ENCODE measurements at places on chromosomes 5 and 9.

GRCh38 chr5:82642313-82642712, 364.2 kb upstream of the RPS23 start:
- no peak for DNase-seq

DNA sequence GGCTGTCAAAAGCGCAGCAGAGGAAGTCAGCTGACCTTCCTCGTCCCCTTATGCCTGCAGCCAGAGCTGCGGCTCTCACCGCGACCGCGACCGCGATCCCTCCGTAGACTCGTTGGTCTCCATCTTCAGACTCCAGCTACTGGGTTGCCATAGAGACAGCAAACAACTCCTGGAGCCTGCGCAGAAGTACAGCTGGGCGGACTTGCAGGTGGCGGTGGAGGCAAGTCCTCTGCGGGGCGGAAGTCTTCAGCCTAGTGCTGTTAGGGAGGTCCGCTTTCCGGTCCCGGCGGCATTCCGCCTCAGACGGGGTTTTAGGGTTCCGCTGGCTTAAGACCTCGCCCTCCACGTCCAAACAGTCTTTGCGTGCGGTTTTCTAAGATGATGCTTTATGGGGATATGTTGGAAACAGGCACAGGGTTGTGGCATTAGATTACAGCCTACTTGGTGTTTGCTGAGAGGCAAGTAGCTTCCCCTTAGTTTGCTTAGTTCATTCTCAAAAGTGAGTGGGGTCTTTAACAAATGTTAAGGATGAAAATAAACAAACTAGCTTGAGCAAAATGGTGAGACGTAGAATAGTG, at the start of gene SPAG8:
SPAG8 (minus strand) TSS at position 238 of the 578 bp plus-strand sequence; CDS start at position 123, 115 bp downstream.
- DNase-seq: peak; percentile 88

DNA sequence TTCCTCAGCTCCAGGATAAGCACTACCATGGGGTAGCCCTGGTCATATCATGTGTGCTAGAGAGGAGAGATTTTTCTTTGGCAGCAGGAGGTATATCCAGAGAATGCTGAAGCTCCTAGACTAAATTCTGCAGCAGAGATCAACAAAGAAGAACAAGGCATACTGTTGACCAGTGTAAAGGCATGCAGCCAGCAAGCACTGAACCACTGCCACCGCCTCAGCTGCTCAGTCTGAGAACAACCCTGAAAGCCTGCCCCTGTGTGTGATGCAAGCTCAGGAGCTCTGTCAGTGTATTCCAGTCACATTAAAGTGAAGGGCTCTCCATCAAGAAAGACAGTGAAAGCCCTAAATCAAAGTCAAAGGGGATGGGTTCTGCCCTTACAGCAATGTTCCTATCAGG, 439.5 kb upstream of the CD180 start:
- DNase-seq: no peak

- no peak for DNase-seq
Observed at GRCh38 chr9:90799271-90799852, 2.3 kb upstream of the SYK start.

GRCh38 chr9:97615439-97616072, 17.6 kb downstream of the TSTD2 start:
- peak; percentile 24 for DNase-seq

DNA sequence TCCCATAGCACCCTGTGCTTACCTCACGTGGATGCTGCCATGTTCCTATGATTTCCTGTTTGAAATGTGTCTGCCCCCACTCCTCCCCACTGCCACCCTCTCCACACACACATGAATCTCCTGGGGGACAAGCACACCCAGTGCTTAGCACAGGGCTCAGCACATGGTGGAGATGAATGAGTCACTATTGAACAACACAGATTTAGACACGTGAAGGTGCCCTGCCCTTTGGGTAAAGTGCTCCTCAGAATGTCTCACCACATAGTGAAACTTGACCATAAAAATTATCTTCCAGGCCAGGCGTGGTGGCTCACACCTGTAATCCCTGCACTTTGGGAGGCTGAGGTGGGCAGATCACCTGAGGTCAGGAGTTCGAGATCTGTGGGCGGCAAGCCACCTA, 98.8 kb upstream of the PCA3 start:
- no peak for DNase-seq

DNA sequence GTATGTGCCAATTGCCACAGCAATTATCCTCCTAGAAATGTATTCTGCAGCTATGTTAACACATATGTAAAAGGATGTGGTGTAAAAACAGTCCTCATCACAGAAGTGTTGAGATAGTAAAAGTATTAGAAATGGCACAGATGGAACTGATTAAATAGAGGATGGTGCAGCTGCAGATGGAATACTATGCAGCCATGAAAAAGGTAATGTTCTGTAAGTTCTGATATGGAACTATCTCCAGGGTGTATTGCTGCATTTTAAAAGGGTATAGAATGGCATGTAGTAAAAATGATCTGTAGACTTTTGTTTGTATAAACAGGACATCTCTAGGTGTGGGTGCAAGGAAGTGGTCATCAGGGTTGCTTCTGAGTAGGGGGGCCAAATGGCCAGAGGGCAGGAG, 63.0 kb upstream of the PHYKPL start:
- DNase-seq: no peak

- DNase-seq: peak; percentile 86
Observed at GRCh38 chr5:74063821-74064220, 437.8 kb downstream of the ARHGEF28 start.

- no peak for DNase-seq
Observed at GRCh38 chr5:30994176-30994575, 199.3 kb upstream of the CDH6 start.

DNA sequence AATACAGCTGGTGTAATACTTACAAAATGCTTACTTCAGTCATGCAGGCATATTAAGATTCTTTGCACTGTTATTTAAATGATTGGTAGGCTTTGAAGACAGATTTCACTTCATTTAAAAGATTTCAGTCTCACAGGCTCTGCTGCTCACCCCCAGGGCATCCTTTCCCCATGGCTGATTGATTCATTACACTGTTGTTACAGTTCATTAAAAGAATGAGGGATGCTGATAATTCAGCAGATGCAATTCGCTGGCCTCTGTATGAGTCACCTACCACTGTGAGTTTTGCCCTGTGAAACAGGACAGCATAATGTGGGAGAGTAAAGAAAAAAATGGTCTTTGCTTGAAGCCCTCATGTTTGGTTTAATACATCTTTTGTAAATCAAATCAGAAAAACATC, 246.9 kb downstream of the CYLC2 start:
- no peak for DNase-seq

DNA sequence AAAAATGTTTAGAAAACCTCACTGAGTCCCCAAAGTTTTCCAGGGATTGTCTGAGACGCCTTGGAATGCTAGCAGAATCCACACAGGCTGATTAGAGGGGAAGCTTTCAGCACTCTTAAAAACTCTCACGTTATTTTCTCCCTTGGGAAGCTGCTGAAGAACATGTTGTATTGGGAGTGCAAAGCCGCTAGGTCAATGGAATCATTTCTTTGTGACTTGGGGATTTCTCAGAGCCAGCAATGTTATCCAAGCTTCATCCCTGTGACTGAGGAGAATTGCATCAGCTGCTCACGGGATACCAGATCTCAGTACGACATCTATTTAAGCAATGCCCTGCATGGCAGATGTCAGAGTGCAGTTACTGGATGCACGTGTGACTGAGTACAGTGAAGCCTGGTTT, 426.4 kb upstream of the MPDZ start:
- peak; percentile 86 for DNase-seq

DNA sequence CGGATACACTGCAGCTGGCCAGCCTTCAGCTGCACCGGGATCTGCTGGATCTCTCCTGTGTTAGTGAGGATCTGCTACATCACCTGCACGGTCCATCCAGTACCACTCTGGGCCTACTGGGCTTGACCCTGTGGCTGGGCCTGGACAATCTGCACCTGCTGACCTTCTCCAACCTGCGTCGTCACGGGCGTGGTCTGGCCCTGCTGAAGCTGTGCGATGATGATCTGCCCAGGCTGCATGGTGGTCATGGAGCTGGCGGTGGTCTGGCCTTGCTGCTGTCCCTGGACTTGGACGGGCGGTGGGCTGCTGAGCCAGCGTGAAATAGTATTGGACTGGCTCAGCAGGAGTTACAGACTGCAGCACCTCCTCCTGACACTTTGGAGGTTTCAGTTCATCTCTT, 137.1 kb upstream of the GAS1 start:
- no peak for DNase-seq

DNA sequence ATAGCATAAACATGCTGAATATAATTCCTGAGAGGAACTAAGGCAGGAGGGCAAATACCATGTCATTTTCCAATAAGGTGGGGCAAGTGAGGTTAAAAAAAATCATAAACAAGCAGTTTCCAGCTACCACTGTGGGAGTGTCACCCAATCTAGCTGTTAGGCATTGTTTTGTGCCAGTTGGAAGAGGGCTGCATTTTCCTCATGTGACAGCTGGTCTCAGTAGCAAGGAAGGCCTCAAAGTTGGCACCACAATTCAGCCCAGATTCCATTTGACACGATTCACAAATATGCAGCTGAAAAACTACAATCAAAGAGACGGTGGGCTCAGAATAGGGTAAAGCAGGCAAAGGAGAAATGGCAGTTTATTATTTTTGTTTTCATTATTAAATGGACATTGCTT, 636.1 kb downstream of the KIF4B start:
- DNase-seq: no peak

GRCh38 chr5:13045897-13046551, 898.5 kb downstream of the DNAH5 start:
- no peak for DNase-seq

DNA sequence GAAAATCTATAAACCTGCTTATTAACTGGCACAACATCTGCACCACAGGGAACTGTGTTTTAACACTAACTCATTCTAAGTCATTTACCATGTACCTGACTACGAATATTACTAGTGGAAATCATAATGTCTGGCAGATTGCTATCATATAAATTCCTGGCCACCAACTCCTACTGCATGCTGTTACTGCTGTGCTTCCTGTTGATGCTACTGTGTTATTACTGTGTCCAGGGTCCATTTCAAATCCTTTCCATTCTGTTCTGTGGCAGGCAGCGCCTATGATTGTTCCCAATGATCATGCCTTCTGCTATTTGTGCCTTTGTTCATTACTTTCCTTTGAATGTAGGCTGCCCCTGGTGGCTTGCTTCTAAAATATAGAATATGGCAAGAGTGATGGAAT, 4.7 kb upstream of the ZNF131 start:
- DNase-seq: no peak

GRCh38 chr9:98009936-98010335, 26.8 kb downstream of the ANP32B start:
- no peak for DNase-seq

DNA sequence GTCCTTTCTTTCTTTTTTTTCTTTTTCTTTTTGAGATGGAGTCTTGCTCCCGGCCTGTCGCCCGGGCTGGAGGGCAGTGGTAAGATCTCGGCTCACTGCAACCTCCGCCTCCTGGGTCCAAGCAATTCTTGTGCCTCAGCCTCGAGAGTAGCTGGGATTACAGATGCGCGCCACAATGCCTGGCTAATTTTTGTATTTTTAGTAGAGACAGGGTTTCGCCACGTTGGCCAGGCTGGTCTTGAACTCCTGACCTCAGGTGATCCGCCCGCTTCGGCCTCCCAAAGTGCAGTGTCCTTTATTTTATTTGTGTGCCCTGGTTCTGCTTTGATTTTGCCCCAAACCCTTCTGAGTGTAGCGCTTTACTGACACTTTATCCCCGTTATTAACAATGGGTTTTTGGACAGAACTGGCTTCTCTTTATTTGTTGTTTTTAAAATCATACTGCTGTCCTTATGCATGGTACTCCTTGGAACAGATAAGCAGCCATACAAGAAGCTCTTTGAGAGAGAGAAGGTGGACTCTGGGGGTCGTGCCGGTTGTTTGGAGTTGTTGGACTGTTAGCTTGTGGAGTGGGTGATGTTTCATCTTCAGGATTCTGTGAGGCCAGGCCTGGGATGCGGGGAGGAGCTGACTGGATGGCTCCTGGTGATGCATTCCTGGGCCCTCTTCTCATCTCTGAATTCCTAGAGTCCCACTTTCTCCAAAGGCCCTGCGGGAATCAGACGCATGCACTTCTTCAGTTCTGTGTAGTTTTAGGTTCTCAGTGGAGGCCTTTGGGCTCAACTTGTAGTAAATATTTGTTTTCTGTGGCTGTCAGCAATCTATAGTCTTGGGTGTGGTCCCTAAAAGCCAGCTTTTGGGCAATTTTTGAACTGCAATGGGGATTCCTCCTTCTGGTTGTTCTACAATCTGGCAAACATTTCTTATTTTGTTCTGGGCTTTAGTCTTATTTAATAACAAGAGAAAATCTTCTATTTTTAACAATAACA, 47.8 kb downstream of the PTTG1 start:
- no peak for DNase-seq

DNA sequence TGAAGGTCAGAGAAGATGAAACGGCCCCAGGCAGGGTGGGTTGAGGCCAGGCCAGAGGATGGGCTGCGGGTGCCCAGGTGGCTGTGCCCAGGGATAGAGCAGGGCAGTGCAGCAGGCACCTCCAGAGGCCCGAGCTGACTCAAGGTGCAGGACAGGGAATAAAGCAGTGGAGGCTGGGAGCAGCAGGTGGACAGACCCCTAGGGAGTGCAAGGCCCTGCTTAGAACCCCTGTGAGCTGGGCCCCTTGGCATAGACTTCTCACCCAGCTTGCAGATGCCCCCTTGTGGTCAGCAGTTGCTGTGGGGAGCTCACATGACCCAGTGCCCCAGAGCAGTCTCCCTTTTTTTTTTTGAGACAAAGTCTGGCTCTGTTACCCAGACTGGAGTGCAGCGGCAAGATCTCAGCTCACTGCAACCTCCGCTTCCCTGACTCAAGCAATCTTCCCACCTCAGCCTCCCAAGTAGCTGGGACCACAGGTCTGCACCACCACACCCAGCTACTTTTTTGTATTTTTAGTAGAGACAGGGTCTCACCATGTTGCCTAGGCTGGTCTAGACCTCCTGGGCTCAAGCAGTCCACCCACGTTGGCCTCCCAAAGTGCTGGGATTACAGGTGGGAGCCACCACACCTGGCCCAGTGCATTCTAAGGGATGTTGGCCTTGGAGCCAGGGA, 118.8 kb downstream of the WNK2 start:
- DNase-seq: peak; percentile 13

DNA sequence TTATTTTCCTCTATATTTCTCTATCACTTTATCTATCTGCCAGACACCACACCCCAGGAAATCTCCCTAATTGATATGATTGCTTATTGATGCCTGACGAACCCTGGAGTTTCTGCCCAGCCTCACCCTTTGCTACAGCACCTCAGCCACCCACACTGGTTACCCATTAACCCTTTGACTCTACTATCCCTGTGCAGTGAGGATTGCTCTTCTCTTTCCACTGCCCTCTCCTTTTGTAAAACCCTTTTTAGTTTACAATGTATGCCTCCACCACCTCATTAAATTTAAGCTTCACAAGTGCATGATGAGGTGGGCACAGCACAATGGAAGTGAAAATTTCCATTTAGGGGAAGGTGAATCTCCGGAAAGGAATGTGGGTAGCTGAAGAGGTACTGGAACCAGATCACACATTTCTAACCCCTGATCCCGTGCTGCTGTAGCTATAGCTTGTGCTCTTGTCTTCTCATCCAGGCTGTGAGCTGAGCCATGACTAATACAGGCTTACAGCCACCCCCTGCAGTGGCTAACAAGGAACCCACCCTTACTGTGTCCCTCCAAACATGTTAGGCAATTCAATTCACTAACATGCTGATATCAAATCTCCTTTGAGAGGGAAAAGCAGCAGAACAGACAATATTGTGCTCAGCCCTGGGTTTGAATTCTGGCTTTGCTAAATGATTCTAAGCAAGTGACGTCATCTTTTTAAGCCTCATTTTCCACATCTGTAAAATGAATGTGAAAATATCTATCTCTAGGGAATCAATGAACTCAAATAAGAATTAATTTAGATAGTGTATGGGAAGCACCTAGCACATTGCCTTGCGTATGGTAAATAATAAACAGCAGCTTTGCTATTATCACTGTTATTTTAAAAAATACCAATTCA, 186.9 kb upstream of the TRIM32 start:
- DNase-seq: no peak

- DNase-seq: no peak
Observed at GRCh38 chr9:120900824-120901223, 23.8 kb upstream of the PHF19 start.

Data from fibroblast of skin of left quadriceps (primary cell).